ENCODE measurements at places on chromosomes 2 and 18.
A peak's percentile ranks its signal among the peaks of the same experiment; 100 is the strongest.

- DNase-seq, result no peak
Measured at GRCh38 chr2:118925476-118925875, 16.5 kb upstream of the MARCO start.

- DNase-seq, result no peak
Measured at GRCh38 chr2:86786001-86786536, 4.6 kb downstream of the CD8A start.

GRCh38 chr18:39825485-39826150 is 2129.4 kb upstream of the PIK3C3 start:
- DNase-seq, result no peak

- DNase-seq, result peak; percentile 49
Measured at GRCh38 chr18:58013241-58014211, 30.5 kb upstream of the NEDD4L start.

DNA sequence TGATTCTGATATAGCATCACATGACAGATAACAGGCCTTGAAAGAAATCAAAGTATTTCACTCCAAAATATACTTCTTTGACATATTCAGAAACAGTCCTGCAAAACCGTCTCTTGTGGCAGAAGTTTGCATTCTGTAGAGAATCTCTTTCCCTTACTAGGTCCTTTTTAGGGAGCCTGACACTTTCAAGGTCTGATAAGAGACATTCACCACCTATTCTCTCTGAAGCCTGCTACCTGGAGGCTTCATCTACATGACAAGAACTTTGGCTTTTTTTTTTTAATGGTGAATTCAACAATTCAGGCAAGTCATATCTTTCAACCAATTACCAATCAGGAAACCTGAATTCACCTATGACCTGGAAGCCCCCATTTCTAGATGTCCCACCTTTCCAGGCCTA is 83.8 kb downstream of the CCDC178 start:
- DNase-seq, result no peak

GRCh38 chr2:39949131-39949530 is 170.1 kb upstream of the THUMPD2 start:
- no peak for DNase-seq

DNA sequence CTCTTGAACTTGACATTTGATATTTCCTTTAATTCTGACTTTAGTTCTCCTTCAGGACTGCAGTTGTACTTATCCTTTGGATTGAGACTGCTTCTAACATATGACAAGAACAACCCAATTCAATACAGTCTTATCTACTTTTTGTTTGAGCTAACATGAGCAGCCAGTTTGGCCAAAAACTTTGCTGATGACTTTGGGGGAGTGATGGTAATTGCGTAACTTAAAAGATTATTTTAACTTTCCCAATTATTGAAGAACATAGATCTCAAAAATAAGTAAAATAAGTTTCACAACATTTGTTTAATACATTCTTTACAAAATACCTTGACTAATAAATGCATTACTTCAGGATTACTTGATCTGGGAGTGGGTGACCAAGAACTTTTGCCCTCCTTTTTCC is 1311.1 kb upstream of the NRXN1 start:
- no peak for DNase-seq

DNA sequence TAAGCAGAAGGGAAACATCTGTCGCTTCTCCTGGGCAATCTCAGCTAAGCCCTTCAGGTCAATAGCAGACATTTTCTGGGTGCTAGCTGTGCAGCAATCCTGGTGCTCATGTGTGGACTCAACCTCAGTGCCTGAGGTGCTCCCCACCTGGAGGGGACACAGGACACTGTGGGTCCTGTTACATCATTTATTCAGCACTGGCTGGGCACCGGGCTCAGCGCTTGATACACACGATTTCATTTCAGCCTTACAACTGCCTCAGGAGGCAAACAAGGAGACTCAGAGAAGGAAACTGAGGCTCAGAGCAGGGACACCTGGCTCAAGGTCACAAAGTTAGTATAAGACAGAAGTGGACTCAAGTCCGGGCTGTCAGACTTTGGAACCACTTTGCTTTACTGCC is 46.7 kb downstream of the MARCO start:
- no peak for DNase-seq

GRCh38 chr2:162156149-162156548 is 4.1 kb upstream of the GCG start:
- DNase-seq, result no peak

DNA sequence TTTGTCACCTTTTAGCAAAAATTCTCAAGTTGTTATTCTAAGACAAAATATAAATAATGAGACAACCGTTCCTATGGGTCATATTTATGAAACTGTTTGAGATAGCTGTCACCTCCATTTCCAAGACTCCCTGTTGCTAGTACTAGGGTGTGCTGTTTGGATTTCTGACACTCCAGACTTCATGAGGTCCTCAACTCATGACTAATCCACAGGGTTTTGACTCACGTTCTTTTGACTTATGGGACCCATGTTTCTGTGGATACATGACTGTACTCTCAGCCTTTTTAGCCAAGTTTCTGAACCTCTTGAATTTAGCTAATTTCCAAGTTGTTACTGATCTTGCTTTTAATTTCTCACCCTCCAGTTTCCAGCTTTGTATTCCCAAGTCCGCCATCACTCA is 178.7 kb upstream of the FAM98A start:
- DNase-seq, result no peak

GRCh38 chr2:35416391-35417140 is 939.0 kb upstream of the CRIM1 start:
- DNase-seq, result no peak

DNA sequence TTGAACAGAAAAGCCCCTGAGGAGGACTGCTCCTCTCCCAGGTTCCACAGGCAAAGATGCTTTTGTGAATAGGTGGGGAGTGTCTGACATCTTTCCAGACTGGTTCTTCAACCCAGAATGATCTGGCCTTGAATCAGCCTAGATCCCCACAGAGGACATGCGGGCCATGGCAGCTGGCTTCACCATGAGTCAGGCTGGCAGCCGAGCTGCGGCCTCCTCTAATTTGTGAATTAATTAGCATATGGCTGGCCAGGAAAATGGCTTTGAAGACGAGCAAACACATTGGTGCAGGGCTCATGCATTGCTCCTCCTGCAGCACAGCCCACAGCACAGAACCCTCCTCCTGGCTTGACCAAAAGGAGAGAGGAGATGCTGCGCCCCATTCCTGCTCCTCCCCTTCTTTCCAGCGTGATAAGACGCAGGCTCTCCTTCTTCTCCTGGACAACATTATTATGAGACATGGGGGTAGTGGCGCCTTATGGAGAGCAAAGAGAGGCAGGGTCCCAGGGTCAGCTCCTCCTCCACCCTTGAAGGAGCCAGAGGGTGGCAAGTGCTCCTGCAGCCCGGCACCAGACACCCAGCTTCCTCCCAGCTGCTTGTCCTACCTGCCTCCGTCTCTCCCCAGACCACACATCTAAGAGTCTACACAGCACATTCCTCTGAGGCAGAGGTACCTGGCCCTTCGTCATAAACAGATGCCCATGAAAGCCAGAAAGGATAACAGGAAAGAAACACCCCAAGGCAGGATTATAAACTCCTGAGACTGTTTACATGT is 66.7 kb downstream of the EDAR start:
- no peak for DNase-seq

- no peak for DNase-seq
Measured at GRCh38 chr2:199189229-199189628, 268.5 kb downstream of the SATB2 start.

DNA sequence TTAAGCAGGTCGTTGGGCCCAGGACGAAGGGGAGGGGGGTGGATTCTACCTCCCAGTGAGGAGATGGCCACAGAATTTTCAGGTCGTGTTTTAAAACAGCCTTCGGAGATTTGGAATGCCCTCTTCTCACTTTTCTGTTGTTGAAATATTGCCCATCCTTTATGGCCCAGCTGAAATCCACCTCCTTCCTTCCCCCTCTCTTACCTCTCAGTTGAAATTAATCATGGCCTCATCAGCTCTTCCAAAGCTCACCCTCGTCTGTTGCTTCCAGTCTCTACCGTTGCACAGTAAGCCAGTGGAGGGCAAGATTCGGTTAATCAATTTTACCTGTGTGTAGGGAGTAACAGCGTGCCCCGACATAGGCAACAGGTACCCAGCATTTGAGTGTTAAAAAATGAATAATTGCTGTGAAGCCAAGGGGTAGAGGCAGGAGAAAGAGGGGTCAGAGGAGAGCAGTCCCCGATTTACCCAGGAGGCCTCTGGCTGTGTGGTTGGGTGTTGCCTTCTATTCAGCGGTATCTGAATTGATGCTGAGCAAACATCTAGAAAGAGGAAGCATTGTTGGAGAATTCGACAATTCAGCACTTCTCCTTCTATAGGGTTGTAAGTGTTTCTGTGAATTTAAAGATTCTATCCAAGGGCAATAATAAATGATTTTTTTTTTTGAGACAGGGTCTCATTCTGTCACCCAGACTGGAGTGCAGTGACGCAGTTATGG is 8.6 kb upstream of the PDIA6 start:
- DNase-seq, result no peak

DNA sequence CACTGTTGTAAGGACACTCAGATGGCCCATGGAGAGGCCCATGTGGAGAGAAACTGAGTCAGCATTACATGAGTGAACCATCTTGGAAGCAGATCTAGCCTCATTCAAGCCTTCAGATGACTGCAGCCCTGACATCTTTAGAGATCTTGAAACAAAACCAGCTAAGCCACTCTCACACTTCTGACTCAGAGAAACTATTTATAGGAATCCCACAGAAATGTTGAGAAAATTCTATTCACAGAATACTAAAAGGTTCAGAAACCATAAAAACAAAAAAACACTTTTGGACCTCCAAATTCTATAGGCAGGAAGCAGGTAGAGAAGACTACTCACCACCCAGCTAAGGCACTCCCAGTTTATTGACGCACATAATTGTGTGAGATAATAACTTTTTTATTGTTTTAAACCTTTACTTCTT is 8.7 kb downstream of the TMEM169 start:
- no peak for DNase-seq

GRCh38 chr2:239871481-239872435 is 153.4 kb downstream of the NDUFA10 start:
- no peak for DNase-seq

DNA sequence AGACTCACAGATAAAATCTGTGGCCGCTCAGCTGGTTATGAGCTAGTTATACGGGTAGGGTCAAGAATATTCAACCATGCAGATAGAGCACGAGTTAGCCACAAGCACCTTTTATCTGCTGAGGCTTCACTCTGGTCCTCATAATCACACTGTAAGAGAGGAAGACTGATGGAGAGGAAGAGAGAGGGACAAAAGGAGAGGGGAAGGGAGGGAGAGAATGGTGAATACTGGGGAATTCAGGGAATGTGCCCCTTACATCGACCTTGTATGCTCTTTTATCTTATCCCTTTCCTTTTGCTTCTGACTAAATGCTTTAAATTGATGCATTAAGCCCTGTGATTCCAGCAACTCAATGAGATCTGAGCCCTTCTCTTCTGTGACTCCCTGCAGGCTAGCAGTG is 333.1 kb downstream of the DSEL start:
- no peak for DNase-seq

GRCh38 chr2:19876751-19877150 is 25.0 kb downstream of the TTC32 start:
- no peak for DNase-seq

GRCh38 chr18:26480897-26481795 is 67.2 kb downstream of the KCTD1 start:
- peak; percentile 77 for DNase-seq

DNA sequence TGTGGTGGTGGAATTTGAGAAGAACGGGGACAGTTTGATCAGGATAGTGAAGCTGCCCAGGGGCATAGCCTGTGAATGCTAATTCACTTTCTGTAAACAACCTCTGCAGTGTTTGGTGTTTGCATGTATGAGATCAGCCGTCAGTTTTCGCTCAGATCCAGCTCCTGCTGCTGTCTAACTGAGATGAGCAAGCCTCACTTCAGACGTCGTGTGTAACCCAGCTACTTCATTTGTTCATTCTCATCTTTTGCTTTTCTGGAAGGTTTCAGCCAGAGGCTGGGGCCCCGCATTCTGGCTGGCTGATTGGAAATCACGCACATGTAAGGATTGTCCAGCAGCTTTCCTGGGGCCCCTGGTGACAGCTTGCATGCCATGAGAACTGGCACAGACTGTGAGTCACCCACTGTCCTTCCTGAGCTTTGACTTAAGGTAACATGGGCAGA is 48.9 kb downstream of the LDLRAD4 start:
- DNase-seq, result no peak

- peak; percentile 85 for DNase-seq
Measured at GRCh38 chr2:85750587-85751575, 2.9 kb upstream of the ATOH8 start.

DNA sequence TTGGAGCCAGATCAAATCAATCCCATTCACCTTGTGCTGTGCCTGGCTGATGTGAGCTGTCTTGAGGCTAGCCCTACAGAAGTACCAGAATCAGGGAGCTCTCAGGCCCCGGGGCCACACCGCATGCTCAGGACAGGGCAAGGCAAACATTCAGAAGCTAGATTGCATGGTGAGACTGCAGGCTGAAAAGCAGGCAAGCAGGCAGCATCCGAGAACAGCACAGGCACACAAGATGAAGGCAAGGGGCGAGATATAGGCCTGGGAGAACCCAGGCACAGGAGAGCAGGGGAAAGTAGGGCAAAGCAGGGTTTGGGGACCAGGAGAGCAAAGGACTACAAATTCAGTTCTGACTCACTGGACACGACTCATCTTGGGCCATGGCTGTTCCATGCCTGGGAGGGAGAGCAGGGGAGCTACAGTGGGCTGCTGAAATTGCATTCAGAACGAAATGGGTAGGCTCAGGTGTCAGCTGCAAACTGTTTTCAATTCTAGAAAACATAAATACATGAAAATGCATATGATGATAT is 59.6 kb downstream of the GALNT14 start:
- no peak for DNase-seq

- no peak for DNase-seq
Measured at GRCh38 chr18:27871726-27872125, 305.2 kb downstream of the CDH2 start.

- no peak for DNase-seq
Measured at GRCh38 chr18:58756148-58756547, 84.9 kb downstream of the MALT1 start.

GRCh38 chr2:240876035-240876474 is 7.4 kb downstream of the AGXT start:
- no peak for DNase-seq

DNA sequence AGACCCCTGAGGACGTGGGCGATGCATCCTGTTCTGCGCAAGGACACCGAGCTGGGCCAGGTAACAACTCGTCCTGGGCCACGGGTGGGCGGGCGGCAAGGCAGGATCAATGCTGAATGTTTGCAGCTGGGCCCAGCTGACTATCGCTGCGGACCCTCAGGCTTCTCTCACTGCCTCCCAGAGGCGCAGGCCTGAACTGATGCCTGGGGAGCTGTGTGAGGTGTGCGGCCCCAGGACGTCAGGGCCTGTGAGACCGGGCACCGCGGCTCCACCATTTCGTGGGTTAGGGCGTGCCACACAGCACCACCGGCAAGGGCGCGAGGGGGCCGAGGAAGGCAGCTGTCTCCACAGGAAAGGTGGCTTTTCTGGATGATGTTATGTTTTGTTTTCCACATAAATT is 307.4 kb downstream of the NDUFA10 start:
- DNase-seq, result no peak

DNA sequence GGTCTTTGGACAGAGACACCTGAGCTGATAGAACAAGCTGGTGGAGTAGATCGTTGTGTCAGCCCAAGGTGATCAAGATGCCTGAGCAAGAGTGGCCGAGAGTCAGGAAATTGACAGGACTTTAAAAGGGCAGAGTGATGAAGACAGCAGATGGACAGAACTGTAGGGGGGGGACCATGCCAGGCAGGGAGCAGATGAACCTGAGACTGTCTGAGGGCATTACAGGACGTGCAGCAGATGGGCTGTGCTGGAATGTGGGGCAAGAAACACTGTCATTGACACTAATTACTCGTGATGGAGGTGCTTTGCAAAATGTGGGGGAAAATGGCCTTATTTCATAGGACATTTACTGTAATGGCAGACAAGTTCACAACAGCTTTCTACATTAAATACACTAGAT is 225.0 kb downstream of the THSD7B start:
- no peak for DNase-seq
